ENCODE measurements at places on chromosomes 1 and 21.

DNA sequence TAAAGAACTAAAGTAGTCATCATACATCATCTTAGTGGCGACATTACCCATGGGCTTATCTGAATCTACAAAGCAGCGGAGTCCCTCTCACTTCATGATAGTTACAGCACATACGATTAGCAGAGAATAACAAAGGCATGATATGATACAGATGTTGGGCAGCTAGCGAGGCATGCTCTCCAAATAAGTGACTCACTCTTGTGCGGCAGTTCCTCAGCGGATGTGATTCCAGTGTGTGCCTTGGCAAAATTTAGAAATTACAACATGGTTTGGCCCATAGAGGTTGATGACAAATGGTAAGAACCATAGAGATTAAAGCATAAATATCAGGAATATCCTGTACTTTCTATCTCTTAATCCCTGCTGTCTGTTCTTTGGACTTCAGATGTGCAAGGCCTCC is 48.1 kb upstream of the PAXBP1 start:
- no peak for DNase-seq

DNA sequence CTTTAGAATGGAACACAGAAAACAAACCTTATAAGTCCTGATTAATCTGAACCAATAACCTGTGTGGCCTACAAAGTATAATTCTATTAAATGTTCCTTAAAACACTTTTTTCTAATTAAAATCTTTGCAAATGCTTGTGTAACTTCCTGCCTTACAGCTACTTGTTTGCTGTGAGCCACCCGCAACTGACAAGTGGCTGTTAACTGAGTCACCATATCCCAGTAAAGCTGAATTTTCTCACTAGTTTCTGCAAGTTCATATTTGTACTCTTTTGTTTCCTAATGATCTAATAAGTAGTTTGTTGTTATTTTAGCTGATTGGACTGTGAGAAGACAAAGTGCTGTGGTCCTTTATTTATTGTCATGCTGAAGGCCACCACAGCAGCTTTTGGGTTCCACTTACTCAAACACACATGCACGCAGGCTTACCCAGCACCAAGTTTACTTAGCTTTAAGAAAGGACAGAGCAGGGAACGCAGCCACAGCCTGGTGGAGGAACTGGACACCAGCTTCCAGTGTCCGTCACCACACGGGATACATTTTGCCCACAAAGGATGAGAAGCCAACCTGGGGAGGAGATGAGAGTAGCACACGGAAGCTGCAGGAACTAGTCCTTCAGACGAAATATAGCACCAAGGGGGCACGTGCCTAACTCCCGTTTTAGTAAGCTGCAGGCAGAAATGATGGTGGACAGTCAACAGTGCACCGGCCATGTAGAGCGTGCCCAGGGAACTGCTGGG is 47.8 kb downstream of the LCA5L start:
- DNase-seq = no peak

GRCh38 chr1:170871868-170872267 is 63.5 kb upstream of the MROH9 start:
- DNase-seq = no peak

DNA sequence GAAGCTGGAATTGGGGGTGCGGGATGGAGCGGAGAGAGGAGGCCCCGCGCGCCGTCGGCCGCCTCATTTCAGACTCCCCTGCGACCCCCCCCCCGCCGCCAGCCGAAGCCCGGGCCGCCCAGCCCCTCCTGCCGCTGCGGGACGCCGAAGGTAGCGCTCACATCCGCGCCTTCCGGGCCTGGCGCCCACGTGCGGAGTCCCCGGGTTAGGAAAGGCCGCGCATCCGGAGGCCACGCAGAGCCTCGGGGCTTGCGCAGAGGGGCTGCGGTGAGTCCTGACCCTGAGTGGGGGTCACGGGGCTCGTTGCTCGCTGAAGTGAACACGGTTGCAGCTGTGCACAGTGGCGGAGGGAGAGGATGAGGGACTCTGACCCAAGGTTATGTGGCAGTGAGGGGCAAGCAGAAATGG is 552 bp upstream of the ZNF496 start:
- DNase-seq = peak; percentile 73

DNA sequence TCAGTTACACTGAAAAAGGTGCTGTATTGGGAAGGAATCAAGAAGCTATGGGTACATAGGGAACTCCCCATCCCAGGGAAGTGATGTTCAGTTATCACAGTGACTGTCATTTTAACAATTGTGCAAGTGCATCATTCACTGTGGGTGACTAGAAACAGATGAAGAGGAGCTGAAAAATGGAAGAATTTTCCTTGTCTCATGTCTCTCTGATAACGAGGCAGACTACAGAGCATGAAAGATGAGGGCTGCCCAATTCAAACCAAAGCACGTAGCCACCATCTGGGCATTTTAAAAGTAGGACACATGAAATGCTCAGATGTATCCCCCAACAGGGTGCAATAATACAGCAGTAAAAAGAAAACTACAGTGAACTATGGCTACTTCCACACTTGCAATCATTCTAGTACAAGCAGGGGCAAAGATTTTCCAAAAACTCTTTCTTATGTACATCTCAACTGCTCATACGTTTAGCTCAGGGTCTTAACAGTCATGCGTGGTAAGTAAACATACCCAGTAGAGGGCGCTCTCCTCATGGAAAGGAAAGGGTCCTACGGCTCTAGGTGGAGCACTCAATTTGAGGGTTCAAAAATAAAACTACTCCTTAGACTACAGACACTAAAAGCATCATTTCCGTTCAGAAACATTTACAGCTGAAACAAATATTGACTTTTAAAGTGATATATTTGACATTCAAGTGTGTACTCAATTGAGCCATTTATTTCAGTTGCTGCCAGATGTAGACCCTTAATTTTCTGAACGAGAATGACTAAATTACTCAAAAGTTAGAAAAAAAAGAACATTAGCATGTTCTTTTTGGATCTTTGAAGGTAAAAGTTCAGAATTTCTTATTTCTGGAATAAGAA is 143.2 kb downstream of the KCTD3 start:
- DNase-seq = peak; percentile 18

GRCh38 chr1:116122955-116123757 is 12.0 kb downstream of the MAB21L3 start:
- DNase-seq = no peak

DNA sequence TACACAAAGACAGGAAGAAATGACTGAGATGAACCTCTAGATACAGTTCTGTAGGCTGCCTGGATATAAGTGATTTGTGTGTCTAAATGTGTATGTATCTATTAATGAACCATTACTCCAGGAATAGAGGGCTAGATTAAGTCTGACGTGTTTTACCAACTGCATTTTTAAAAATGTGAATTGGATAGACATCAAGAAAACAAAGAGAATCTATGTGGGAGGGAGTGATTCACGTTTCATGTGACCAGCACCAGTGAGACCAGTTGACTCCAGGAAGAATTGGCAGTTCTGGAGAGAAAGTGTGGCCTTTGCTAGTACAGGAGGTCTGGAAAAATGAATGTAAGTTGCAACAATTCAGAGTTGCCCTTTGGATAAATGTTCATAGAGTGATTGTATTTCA is 53.4 kb upstream of the RGS21 start:
- no peak for DNase-seq

GRCh38 chr1:12461754-12462153 is 156.3 kb downstream of the DHRS3 start:
- no peak for DNase-seq

GRCh38 chr21:35677298-35677841 is 383.0 kb downstream of the SETD4 start:
- DNase-seq = no peak

- no peak for DNase-seq
These were observed 6.2 kb upstream of the KCNK2 start for GRCh38 chr1:215076322-215076721.

- DNase-seq = no peak
These were observed 54.4 kb downstream of the ADAMTS5 start for GRCh38 chr21:26912466-26912865.

GRCh38 chr1:212600980-212601379 is 7.6 kb upstream of the ATF3 start:
- DNase-seq = no peak

DNA sequence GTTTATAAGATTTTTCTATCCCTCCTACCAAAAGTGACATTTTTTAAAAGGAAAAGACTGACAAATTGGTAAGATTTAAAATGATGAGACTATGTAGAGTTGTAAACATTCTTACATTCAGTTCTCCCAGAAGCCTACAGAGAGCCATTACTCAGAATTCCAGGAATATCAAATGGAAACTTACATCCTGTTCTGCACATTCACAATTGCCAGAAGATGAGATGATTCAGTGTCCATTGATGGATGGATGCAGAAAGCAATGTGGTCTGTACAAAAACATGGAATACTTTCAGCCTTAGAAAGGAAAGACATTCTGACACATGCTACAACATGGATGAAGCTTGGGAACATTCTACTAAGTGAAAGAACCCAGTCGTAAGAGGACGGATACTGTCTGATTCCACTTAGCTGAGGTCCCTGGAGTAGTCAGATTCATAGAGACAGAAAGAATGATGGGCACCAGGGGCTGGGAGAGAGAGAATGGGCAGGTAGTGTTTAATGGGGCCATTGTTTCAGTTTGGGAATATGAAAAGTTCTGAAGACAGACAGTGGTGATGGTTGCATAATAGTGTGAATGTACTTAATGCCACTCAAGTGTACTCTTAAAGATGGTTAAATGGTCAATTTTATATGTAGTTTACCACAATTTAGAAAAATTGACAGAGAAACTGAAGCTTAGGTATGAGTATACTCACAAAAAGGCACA is 16.6 kb downstream of the MX1 start:
- no peak for DNase-seq

DNA sequence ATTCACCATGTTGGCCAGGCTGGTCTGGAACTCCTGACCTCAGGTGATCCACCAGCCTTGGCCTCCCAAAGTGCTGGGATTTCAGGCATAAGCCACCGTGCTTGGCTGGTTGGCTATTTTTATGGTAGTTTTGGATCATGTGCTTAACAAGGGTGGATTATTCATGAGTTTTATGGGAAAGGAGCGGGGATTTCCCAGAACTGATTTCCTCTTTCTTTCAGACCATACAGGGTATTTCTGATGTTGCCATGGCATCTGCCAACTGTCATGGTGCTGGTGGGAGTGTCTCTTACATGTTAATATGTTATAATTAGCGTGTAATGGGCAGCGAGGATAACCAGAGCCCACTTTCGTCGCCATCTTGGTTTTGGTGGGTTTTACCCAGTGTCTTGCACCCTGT is 3.2 kb downstream of the TRPM2 start:
- no peak for DNase-seq

GRCh38 chr1:147641291-147641690 is 29.0 kb downstream of the ACP6 start:
- no peak for DNase-seq

DNA sequence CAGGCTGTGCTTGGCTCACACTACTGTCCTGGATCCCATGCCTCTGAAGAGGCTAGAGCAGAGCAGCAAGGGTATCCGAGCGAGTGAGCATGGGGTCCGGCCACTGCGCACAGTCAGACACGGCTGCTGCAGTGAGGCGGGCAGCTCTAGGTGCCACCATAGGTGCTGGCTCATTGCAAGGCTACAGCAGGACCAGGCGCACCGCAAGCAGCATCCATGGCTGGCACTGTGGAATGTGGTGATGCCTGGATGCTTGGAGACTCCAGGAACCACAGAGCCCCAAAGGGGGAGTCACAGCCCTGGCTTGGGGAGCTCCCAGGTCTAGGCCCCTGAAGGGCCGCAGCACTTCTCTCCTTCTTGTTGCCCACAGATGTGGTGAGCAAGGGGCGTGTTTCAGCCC is 47.2 kb downstream of the ATP6V1G3 start:
- no peak for DNase-seq

GRCh38 chr1:171254859-171255258 is 6.6 kb downstream of the FMO1 start:
- DNase-seq = no peak

- no peak for DNase-seq
These were observed 13.5 kb downstream of the KCNK1 start for GRCh38 chr1:233627376-233627775.

DNA sequence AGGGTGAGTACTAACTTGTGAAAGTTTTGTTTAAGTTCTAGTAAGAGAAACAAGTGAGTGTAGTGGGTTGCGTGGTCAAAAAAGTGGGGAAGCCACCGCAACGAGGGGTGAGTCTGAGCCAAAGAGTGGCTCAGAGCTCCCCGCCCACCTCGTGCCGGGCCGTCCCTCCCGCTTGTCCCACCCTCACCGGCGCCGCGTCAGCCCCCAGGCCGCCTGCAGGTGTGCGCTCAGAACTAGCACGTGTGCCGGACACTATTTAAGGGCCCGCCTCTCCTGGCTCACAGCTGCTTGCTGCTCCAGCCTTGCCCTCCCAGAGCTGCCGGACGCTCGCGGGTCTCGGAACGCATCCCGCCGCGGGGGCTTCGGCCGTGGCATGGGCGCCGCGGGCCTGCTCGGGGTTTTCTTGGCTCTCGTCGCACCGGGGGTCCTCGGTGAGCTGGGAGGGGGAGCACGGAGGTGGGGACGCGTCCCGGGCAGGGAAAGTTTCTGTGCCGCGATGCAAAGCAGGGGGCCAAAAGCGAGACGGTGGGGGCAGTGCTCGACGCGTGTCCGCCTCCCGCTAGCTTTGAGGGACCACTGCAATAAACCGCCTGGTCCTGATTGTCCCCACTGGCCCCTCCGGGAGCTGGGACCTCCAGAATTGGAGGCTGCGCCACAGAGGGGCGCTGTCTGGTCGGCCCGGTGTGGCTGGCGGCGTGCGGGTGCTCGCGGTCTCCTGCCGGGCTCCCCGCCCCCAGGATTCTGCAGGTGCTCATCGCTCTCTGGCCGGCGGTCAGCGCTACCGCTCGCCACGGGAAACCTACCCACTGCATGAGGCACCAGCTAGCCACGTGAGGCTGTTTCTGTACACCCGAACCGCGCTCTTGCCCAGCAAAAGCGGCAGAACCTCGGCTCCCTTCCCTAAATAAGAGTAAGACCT is at the start of gene CR2:
TSS of gene CR2 (plus strand) at position 283 of the 919 bp plus-strand sequence. CDS start at position 374, 91 bp downstream.
- DNase-seq = no peak
